Foreskin keratinocyte (primary cell): ENCODE measurements at places on chromosomes 1 and 21. TPM values are rescaled to one million over a fixed set of nuclear protein-coding genes. Genes with fewer than 3 reads are reported as not detected.

DNA sequence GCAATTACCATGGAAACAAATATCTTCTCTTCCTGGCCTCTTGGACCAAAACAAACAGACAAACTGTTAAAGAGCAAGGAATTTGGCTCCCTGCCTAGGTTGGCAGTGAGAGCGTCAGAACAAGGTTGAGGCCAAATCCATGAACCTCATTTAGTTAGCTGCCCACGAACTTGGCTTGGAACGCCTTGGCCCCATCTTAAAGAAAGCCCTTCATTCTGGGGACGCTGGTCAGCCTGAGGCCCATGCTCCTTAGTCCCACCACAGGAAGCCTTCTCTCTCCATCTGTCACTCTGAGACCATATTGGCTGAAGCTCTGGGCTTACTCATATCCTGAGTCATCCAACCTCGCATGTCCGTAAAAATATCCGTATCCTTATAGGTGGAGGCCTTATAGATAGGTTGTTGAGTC lies 62.4 kb upstream of the DIRAS3 start:
- peak; percentile 85 for DNase-seq

The ADIPOR1 gene
- 85.2 and 100.0 TPM in 2 replicates for polyA plus RNA-seq

DNA sequence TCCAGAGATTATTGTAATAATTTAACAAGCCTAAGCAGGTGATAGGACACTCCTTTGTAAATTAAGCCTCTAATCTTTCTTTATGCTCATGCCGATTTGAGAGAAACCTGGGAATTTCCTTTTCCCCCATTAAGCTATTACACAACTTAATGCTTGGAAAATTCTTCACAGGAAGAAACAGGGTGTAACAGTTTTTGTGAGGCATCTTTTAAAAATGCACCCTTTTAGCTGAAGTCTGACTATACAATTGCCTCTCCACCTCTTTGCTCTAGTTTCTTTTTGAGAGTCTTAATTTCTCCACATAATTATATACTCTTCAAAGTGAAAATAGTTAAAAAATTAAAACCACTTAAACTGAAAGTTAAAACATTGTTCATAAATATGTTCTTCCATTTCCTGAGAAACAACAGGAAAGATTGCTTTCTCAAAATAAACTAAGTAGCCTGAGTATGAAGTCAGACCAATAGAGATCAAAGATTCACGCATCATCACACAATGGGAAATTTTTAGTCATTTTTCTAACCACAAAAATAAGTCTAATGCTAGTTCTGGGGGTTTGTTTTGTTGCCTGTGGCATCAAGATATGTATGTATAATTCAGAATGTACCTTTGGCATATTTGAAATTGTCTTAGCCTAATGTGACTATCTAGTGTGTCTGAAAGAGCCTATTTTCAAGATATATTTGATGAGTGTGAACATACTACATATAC lies 34.7 kb downstream of the LRRC8D start:
- peak; percentile 86 for DNase-seq

The KRTAP19-3 gene
- polyA plus RNA-seq: not detected in 2 replicates

The CLCC1 gene
- 9.5 and 10.7 TPM in 2 replicates for polyA plus RNA-seq

GRCh38 chr21:33042812-33043211 lies 17.1 kb downstream of the OLIG2 start:
- peak; percentile 48 for DNase-seq

DNA sequence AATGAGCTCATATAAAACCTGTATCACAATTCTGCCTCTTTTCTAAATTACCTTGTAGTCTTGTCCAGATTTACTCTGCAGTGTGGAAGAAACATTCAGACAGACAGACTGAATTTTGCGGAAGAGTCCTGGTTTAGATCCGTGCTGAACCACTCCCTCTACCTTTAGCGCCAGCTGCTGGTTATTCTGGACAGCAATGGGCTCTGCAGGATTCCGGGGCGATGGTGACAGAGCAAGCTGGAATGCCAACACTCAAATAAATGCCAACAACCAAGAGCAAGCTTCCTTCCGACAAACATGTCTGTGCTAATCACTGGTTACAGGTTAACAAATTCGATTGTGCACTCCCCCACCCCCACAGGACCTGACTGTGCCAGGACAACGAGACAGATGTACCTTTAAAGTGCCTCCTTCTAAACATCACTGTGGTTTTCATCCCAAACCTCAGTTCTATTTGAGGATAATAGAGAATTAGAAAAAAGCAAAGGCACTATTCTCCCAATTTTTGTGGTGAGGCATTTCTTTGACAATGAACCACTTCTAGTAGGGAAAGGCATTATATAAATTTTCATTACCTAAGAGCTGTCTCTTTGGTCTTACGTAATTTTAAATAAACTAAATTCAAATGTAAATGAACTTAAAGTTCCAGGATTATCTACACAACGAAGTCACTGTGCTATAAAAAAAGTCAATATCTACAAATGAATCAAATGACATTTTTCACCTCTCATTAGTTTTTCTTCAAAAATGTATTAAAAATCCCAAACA lies 90.4 kb downstream of the INTS7 start:
- peak; percentile 89 for DNase-seq

The WNT3A gene
- 0.02 and 0.07 TPM in 2 replicates for polyA plus RNA-seq

DNA sequence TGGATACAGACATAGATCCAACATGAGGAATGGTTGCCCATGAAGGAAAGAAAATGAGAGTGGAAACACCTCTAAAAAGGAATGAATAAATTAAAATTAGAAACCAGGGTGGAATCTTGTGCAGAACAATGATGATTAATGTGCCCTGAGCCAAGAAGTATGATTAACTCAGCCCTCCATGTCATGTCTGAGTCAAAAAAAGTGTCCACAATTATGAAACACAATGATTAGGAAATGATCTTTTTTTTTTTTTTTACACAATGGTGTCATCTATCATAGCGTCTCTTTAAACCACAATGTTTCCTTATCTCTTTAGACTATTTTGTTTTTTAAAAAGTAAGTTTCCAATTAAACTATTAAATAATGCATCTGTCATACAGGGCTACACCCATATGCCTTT lies 78.9 kb upstream of the RAB4A start:
- peak; percentile 76 for DNase-seq

DNA sequence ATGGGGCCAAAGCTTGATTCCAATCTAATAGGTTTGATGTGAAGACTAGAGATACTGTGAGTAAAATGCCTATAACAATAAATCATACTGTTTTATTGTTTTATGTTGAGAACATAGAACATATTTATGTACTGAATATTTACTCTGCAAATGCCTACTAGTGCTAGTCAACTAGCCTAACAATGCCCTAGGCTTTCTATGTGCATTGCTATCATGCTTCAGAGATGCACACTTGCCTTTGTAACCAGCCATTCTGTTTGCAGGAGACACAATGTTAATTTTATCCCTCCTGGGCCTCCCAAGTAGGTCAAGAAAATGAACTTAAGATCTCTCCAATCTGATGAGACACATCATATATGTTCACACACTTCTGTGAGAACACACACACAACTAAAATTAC lies 530.8 kb upstream of the BEND5 start:
- DNase-seq: peak; percentile 13

The SEC16B gene
- polyA plus RNA-seq: 0.16 and 0.39 TPM in 2 replicates

- no peak for DNase-seq
Measured at GRCh38 chr1:212110617-212111016, 75.1 kb downstream of the DTL start.

The KCNE2 gene
- not detected in 2 replicates for polyA plus RNA-seq

GRCh38 chr21:36727866-36728265 lies 29.0 kb downstream of the SIM2 start:
- no peak for DNase-seq

DNA sequence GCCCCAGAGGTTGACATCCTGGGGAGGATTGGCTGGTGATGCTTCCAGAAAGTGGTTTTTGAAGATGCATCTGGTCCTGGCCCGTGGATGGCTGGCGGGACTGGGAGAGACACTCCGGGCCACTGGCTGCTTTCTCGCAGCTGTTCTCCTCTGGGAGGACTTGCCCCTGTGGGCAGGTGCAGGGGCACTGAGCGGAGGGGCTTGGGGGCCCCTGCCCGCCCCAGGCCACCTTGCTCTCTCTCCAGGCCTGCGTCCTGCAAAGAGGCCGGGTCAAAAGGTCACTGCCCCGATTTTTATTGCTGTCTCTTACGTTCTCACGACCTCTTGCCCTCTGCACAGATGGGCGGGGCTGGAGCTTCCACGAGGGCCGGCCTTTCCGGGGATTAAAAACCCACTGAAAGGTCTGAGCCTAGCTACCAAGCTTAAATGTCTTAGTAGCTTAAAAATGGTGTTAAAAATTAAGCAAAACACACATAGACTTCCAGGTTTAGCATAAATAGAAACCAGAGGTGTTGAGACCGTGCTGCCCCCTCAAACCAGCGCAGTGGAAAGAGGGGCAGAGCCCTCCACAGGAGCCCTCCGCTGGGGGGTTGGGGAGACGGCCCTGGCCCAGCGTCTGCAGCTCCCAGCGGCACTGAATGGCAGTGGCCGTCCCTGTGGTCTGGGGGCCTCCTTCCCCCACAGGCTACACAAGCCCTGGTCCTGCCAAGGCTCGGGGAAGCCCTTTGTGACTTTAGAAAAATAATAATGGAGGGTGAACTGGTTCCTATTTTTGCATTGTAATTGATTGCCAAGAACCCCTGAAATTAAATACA lies 43.9 kb downstream of the SKI start:
- no peak for DNase-seq

DNA sequence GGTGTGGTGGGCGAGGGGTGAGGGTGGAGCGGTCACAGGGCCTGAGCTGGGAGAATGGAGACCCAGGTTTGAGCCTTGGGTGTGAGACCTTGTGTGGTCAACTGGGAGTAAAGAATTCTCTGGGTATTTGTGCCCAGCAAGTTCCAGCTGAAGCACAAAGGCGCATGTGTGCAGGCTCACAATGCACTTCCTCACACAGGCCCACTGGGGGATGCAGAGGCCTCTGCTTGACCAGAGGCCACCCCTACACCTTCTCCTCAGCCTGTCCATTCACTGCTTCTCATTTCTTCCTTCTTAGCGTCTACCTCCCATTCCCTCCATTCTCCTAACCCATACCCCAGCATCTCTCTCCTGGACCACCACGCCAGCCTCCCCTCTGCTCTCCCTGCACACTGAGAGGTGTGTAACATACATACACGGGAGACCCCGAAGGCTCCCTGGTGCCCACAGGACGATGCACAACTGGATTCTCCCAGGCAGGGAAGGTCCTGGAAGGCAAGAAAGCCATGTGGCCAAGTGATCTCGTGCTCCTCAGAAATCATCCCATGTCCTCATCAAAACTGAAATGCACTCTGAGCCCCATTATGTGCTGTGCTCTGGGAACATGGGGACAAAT lies 12.3 kb upstream of the TTC39A start:
- DNase-seq: no peak

GRCh38 chr1:55720261-55720660 lies 505.1 kb upstream of the USP24 start:
- DNase-seq: no peak

- DNase-seq: peak; percentile 46
Measured at GRCh38 chr1:47906009-47906432, 91.2 kb downstream of the TRABD2B start.

DNA sequence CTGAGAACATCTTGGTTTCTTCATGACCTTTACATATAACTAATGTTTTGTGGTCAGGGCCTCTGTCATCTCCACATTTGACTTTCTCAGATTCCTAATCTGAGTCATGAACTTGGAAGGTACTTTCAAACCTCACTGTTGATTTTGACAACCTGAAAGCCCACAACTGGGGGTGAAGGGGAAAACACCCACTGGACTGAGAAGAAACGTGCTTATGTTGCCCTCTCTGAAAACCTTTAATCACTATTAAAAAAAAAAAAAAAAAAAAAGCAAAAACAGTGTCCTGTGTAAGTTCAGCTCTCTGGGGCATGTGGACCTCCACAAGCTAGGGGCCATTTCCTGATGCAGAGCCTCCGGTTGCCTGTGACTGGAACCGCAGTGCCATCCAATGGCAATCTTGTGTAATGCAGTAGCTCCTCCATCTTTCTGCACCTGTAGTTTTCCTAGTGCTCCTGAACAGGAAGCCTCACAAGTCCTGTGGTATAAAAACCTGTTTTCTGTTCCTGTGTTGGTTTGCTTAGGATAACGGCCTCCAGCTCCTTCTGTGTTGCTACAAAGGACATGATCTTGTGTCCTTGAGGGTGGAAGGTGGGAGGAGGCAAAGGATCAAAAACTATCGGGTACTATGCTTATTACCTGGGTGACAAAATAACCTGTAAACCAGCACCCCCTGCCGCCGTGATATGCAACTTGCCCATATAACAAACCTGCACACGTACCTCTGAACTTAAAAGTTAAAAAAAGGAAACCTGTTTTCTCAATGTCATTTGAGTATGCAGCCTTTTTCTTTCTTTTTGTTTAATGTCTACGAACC lies 124.5 kb downstream of the ZNF648 start:
- peak; percentile 60 for DNase-seq

GRCh38 chr1:67300561-67300960 lies 7.1 kb upstream of the IL12RB2 start:
- DNase-seq: no peak

GRCh38 chr1:167587342-167587741 lies 33.8 kb upstream of the CREG1 start:
- DNase-seq: no peak

DNA sequence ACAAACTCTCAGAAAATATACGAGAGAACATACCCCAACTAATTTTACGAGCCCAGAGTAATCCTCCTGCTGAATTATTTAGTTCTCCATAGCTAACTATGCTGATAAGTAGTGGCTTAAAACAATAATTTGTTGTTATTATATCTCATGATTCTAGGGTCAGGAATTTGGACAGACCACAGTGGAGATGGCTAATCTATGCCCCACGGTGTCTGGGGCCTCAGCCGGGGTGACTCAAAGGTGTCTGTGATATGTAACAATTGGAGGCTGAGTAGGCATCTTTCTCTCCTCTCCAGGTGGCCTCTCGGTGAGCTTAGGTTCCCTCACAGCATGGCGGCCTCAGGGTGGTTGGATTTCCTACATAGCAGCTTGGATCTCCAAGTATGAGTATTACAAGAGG lies 35.4 kb upstream of the FOXO6 start:
- no peak for DNase-seq

- DNase-seq: no peak
Measured at GRCh38 chr1:238767321-238767720, 619.0 kb upstream of the CHRM3 start.

GRCh38 chr21:42981214-42981523 lies 6.8 kb downstream of the PKNOX1 start:
- no peak for DNase-seq

- DNase-seq: peak; percentile 55
Measured at GRCh38 chr1:39196244-39197215, 8.0 kb upstream of the MACF1 start.

GRCh38 chr21:34204481-34205439 lies 131.4 kb downstream of the MRPS6 start:
- DNase-seq: no peak

GRCh38 chr1:40890771-40891170 lies 28.6 kb upstream of the CITED4 start:
- DNase-seq: no peak

- no peak for DNase-seq
Measured at GRCh38 chr1:157310401-157310800, 172.2 kb upstream of the ETV3 start.

DNA sequence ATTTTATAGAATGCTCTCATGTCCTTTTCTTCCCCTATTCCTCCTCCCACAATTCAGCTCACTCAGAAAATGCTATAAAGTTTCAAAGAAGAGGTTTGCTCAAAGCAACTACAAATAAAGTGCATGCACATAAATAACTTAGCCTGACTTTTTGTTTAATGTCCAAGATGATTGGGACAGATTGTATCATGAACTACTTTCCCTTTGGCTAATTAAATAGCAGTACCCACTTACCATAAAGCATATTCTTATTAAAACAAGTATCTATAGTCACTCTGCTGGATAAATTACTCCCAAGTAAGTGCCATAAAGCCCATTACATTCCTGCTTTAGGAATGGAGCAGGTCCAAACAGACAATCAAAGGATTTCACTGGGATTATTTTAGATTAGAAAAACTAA lies 576.0 kb downstream of the LMO4 start:
- no peak for DNase-seq

The GPR52 gene
- not detected in 2 replicates for polyA plus RNA-seq
